ENCODE measurements at places on chromosomes 3 and 15.

- peak; percentile 32 for DNase-seq
Measured at GRCh38 chr15:29844290-29844903, 22.1 kb upstream of the TJP1 start.

DNA sequence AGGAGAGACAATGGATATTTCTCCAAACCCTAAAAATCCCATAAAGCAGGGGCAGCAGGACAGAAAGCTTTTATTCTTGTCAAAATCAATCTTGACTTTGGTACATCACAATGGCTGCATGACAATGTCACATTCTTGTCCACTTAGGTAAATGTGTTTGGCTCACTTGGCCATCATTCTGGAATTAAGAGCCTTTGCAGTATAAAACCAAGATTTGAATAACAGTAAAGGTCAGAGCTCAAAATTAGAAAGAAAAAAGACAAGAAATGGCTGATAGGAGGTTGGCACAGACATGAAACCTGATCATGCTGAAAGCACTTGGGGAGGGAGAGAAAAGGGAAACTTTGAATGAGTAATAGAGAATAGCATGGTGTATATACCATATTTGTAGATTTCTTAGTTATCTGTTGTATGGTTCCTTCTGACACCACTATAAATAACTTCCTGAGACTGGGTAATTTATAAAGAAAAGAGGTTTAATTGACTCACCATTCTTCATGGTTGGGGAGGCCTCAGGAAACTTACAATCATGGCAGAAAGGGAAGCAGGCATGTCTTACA lies 158.5 kb upstream of the SGO1 start:
- no peak for DNase-seq

DNA sequence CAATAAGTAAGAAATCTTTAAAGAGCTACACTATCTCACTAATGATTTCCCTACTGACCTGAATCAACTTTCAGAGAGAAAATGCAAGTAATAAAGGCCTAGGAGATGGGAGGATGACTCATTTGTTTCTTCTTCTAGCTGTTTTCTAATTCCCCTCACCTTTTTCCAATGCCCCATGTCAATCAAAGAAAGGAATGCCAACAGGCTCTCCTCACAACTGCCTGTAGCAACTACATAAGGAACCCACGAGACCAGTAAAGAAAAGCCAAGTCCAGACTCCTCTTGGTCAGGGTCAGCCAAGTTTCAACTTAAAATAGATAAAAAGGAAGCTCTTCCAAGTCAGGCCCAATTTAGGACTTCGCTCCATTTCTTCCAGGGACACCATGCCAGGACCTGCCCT lies 201.9 kb downstream of the TNIK start:
- DNase-seq, result no peak

DNA sequence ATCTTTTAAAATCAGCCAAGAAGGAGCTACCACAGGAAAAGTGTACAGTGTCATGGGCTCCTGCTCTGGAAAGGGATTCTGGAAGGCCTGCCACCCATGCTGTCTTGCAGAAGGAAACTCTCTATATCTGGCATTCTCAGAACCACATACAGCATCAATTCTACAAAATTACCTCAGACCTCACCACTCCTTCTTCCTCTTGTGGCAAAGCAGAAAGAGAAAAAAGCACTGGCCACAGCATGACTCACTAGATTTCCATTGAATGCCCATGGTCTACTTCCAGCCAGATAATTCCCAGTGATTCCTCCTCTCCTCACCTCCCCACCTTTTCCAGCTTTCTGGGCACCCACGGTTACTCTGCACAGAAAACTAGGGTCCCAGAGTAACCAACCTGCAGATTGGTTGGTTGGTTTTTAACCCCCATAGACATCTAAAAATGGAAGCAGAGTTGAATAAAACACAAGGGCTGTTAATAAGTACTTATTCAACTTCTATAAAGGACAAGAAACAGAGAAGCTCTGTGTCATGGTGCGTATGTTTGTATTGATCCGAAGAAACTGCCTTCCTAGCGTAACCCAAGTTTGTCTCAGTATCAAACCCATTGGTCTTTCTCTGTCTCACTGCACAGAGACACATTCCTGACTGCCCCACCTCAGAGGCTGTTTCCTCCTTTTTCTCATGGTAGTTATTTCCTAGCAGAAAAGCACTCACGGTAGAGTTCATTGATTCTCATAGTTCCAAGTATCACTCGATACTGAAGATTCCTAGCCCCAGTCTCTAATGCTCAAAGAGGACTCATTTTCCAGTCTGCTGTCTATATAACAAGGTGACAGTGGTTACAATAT lies 67.7 kb downstream of the LDHAL6B start:
- DNase-seq, result peak; percentile 49

GRCh38 chr15:77649017-77649416 lies 16.3 kb upstream of the LINGO1 start:
- no peak for DNase-seq

- DNase-seq, result peak; percentile 18
Measured at GRCh38 chr3:150544041-150544440, 2.3 kb downstream of the SERP1 start.

GRCh38 chr3:149270180-149270579 lies 48.6 kb upstream of the CP start:
- no peak for DNase-seq

DNA sequence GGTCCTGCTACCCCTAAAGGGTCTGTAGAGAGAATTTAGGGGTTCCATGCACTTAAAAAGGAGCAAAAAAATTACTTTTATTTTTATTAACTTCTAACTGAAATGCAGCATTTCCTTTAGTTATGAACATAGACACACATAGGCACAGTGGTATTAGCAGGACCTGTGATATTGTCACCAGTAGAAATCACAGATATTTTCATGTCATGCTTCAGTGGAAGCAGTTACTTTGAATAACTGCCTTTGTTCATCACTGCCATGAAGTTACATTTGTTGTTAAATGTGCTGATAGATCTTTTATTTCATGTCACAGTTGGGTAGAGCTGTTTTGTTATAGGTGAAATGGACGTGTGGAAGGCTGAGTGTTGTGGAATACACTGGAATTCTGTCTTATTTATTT lies 37.4 kb downstream of the TRAK1 start:
- DNase-seq, result no peak

DNA sequence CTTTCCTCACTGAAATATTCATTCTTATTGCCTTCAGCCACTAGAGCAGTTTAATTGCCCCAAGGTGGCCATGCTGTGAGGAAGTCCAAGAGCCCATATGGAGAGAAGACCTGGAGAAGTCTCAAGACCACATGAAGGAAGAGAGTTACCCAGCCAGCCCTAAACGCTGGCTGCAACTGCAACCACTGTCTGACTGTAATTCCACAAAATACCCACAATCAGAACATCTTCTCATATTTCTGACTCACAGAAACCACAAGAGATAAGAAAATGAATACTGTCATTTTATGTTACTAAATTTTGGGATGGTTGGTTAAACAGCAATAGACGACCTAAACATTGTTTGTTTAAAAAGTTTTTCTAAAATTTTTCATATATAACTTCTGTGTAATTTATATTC lies 14.7 kb upstream of the SST start:
- DNase-seq, result no peak

GRCh38 chr15:81754078-81754477 lies 291.7 kb downstream of the MEX3B start:
- DNase-seq, result no peak

GRCh38 chr15:62046078-62046743 lies 14.0 kb downstream of the VPS13C start:
- no peak for DNase-seq

- no peak for DNase-seq
Measured at GRCh38 chr3:120682095-120682681, at the start of gene HGD. TSS of gene HGD (minus strand) at chr3:120682239. CDS start at chr3:120682111, 128 bp downstream.

GRCh38 chr3:143472731-143473523 lies 353.4 kb downstream of the CHST2 start:
- DNase-seq, result no peak

DNA sequence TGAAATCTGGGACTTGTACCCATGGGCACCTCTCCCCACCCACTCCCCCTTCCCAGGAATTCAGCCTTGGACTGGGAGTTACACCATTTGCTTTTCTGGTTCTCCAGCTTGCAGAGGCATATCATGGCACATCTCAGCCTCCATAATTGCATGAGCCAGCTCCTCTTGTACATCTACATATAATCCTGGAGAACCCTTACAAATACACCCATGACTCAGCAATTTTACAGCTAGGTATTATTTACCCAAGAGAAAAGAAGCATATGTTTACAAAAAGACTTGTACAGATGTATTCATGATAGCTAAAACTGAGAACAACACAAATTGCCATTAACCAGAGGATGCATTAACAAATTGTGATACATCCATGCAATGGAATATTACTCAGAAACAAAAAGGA lies 58.4 kb downstream of the RPLP1 start:
- DNase-seq, result no peak

DNA sequence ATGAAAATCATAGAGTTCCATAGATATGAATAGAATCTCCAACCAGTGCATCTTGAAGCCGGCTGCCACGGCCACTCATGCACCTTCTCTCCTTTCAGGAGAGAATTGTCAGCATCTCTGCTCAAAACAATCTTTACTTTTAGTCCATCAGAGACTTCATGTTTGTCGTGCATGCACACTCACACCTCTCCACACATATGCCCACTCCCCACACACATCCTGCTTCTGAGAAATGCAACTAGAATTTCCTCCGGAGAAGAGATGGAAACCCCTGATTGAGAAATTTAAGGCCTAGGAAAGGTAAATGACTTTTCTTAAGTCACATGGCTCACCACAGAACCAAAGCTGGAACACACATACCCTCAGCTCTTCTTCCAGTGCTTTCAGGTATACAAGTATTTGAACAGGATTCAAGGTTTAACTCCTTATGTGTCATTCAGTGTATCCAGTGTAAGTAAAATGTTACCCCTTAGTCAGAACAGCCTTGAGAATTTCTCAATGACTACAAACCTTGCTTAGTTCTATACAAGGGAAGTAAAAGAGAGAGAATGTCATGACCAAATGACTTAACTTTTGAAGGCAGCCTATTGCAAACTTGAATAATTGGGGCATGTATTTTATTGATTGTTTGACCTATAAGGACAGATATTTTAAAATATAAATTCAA lies 69.1 kb upstream of the TSEN2 start:
- no peak for DNase-seq

DNA sequence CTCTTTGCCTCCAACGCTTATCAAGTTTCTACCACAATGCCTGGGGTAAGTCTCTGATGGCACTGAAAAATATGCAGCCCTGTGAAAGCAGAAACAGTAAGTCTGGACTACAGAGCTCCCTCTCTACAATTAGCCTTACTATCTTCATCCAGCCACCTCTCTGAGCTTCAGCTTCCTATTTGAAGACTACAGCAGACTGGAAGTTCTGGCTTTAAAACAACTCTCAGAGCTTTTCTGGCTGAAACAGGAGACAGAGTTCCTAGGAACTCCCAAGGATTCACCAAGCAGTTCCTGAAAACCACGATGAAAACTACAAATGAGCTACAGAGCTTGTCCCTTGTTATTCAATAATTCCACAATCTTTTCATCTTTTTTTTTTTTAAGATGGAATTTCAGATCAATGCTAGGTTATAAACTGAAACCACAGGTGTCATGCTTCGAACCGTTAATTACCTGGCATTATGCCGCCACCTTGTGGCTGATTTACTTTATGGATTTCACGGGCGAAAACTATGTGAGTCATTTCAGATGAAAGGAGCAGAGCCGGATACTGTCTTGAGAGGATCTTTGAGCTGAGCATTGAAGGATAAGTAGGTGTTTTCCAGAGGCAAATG lies 3.9 kb downstream of the CRYGS start:
- peak; percentile 67 for DNase-seq

DNA sequence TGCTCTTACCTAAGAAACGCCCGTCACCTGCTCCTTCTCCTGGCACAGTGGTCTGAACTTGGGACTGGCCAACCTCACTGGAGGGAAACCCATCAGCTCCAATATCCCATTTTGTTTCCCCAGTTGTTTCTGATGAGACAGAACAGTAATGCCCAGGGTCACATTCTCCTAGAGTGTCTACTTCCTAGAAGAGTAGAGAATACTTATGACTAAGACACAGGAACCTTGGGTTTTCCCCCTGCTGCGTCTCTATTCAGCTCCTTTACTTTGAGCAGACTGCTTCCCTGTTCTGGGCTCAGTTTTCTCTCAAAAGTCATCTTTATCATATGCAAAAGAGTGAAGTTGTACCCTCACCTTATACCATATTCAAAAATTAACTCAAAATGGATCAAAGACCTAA lies 79.4 kb downstream of the POLR2M start:
- no peak for DNase-seq

DNA sequence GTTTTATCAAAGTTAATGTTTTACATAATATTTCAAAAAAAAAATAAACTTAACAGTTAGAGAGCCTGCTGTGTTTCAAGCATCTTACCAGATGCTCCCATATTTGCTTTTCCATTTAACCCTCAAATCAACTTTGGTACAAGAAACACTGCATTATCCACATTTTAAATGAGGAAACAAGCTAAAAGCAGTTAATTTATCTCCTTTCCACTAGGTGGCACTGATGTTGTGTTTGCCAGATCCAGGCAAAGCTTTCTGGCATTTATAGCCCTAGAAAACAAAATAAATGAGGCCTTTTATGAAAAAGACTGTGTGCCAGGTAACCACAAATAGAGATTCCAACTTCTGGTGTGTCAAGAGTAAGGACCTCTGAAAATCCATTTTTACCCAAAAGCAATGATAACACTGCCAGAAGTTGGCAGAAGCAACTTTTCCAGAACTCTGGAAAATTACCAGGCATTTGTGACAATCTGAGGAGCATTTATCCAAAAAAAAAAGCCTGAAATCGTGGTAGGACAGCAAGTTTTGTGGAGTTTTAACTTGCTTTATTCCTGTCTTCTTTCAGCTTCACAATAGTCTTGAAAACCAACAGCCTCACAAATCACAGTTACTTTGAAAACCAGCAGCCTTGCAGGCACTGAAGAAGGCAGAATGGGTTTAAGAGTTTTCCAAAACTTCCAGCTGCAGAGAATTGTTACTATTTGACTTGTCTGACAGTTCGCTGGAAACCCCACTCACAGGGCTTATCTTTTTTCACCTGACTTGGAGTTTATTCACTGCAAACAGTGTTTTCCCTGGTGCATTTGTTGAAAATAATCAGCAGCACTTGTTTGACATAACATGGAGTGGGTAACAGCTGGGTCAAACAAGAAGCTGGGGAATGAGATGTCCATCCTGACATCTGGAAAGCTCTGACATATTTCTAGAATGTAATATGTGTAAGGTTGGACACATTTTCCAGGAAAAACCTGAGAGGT lies 9.2 kb downstream of the FAM162A start:
- DNase-seq, result peak; percentile 60

- DNase-seq, result no peak
Measured at GRCh38 chr3:81695302-81695701, 66.1 kb downstream of the GBE1 start.

DNA sequence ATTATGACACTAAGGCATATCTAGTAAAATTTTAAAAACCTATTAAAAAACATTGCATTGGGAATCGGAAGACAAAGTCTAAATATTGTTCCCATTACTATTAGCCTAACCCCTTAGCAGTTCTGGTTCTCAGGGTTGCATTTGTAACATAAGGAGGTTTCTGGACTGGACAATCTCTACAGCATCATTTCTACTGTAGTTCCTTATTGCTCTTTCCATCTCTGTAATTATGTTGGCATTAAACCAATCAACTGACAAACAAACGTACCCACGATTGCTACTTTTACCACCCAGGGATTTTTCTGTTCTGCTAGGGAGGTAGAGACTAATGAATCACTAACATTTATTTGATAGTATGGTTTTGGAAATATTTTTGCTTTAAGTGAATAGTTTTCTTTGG lies 190.8 kb downstream of the CBLB start:
- DNase-seq, result no peak

- no peak for DNase-seq
Measured at GRCh38 chr15:65366122-65366892, 11.5 kb downstream of the IGDCC3 start.

All from AG20443 (cell line).